ENCODE measurements at places on chromosomes 16 and 17. TPM values are rescaled to one million over a fixed set of nuclear protein-coding genes. Genes with fewer than 3 reads are reported as not detected.

Gene KRTAP9-1
- polyA plus RNA-seq: not detected

DNA sequence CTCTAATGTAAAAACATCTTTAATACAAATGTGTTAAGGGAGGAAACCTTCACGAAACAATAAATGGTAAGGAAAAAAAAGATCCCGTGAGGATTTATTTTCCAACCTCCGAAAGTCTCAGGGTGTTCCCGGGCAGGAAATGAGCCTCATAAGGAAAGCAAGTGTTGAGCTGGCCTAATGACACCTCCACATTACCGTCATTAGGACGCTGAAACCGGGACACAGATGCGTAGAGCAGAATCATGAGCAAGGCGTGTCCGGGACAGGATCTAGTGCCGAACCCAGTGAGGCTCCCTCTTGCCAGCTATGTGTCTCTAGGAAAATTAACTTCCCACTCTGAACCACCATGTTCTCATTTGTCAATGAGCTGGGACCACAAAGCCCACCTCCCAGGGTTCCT is 22.7 kb upstream of the CYTH1 start:
- peaks cover 54% of the 10 kb centered on the region for H3K36me3 ChIP-seq
- DNase-seq: no peak
- H3K4me3 ChIP-seq: no peak overlapping the region
- H3K4me1 ChIP-seq: peaks cover 47% of the 10 kb centered on the region

DNA sequence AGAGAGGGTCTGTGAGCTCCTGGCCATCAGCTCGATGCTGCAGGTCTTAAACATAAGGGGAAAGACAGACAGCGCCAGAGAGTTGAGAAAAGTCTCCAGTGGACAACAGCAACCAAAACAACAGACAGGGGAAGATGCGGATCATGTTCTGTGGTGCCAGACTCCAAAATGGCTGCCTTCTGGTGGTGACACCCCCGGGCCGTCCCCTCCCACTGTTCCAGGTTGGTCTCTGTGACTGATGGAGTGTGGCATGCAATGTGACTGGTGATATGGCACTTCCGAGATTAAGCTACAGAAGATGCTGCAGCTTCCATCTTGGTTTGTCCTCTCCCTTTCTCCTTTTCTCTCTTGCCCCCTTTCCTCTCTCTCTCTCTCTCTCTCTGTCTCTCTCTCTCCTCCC is 40.4 kb upstream of the RBFOX3 start:
- H3K27me3 ChIP-seq: peaks cover 19% of the 10 kb centered on the region
- no peaks in the 10 kb centered on the region for H3K4me1 ChIP-seq
- H3K36me3 ChIP-seq: no peaks in the 10 kb centered on the region
- no peak overlapping the region for H3K4me3 ChIP-seq

GRCh38 chr16:16100631-16101030 is 122.7 kb downstream of the ABCC6 start:
- no peaks in the 10 kb centered on the region for H3K27me3 ChIP-seq
- no peak for DNase-seq
- no peak overlapping the region for H3K27ac ChIP-seq
- H3K36me3 ChIP-seq: peaks cover 39% of the 10 kb centered on the region
- H3K4me1 ChIP-seq: peaks cover 13% of the 10 kb centered on the region

GRCh38 chr17:72394531-72394930 is 273.7 kb downstream of the SOX9 start:
- no peak overlapping the region for H3K4me3 ChIP-seq
- no peak overlapping the region for H3K27ac ChIP-seq
- no peaks in the 10 kb centered on the region for H3K27me3 ChIP-seq
- no peaks in the 10 kb centered on the region for H3K36me3 ChIP-seq

Gene GCGR
- polyA plus RNA-seq: 0.13 TPM

Gene CD300E
- 3.0 TPM for polyA plus RNA-seq

Gene EPX
- polyA plus RNA-seq: 0.26 TPM

DNA sequence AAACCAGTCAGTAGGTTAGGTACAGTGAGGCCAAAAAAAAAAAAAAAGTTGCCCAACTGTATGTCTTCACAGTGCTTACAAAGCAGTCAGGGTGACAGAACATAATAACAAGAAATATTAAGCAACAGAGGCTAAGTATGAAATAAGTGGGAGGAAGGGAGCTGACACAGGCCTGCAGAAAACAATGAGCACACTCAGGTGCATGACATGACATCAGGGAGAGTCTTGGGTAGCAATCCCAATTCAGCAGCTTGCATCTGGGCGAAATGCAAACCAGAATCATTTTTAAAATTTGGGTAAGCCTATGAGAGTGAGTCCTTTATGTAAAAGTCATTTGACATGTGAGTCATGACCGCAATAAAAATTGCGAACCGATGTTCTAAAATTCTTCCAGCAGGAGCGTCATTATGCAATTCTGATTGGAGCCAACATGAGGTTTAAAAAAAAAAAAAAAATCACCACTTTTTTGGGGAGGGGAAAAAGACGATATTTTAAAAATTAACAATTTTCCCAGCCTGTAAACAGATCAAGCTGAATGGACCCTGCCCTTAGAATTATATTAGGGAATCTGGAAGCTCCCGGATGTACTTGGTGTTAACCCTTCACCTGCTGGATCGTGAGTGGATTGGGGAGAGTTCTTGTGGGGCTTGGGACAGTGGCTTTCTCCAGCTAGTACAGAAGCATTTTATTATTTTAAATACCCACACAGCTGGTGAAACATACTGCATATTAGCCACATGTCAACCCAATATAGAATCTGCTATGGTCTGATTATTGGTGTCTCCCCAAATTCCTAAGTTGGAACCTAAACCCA is 127.9 kb downstream of the NPIPB5 start:
- H3K4me1 ChIP-seq: no peaks in the 10 kb centered on the region
- no peak overlapping the region for H3K27ac ChIP-seq
- no peak for DNase-seq
- H3K36me3 ChIP-seq: no peaks in the 10 kb centered on the region
- H3K4me3 ChIP-seq: no peak overlapping the region

DNA sequence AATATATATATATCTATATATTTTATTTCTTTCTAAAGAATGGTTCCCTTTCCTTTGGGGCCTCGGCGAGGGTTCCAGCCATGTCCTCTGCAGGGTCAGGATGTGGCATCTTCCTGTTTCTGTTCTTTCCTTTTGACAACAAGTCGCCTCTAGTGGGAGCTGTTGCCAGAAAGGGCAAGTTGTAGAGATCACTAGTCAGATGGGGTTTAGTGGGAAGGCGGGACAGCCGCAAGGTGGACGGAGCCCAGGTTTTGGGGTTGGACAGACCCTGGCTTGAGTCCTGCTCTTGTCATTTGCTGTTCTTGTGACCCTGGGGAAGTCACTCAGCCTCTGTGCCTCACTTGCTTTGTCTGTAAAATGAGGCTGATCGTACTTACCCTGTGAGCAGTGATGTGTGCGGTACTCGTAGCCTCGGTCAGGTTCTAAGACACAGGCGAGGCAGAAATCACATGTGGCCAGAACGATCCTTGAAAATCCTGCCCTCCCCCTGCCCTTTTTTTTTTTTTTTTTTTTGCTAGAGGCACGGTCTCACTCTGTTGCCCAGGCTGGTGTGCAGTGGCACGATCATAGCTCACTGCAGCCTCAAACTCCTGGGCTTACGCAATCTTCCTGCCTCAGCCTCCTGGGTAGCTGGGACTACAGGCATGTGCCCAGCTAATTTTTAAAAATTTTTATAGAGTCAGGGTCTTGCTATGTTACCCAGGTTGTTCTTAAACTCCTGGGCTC is 80.1 kb downstream of the ABCC6 start:
- peaks cover 92% of the 10 kb centered on the region for H3K36me3 ChIP-seq
- no peaks in the 10 kb centered on the region for H3K27me3 ChIP-seq
- DNase-seq: no peak
- H3K4me1 ChIP-seq: no peaks in the 10 kb centered on the region
- no peak overlapping the region for H3K27ac ChIP-seq
- no peak overlapping the region for H3K4me3 ChIP-seq

- H3K4me3 ChIP-seq: no peak overlapping the region
- no peak overlapping the region for H3K27ac ChIP-seq
- no peak for DNase-seq
- no peaks in the 10 kb centered on the region for H3K4me1 ChIP-seq
- H3K27me3 ChIP-seq: no peaks in the 10 kb centered on the region
Observed at GRCh38 chr16:76164970-76165558, 112.1 kb upstream of the CNTNAP4 start.

GRCh38 chr17:79791735-79792161 is 5.1 kb downstream of the CBX8 start:
- no peak overlapping the region for H3K4me3 ChIP-seq
- H3K4me1 ChIP-seq: peaks cover 56% of the 10 kb centered on the region
- DNase-seq: no peak
- no peak overlapping the region for H3K27ac ChIP-seq
- H3K36me3 ChIP-seq: no peaks in the 10 kb centered on the region
- H3K27me3 ChIP-seq: peaks cover 69% of the 10 kb centered on the region

Gene CLDN9
- 0.16 TPM for polyA plus RNA-seq

DNA sequence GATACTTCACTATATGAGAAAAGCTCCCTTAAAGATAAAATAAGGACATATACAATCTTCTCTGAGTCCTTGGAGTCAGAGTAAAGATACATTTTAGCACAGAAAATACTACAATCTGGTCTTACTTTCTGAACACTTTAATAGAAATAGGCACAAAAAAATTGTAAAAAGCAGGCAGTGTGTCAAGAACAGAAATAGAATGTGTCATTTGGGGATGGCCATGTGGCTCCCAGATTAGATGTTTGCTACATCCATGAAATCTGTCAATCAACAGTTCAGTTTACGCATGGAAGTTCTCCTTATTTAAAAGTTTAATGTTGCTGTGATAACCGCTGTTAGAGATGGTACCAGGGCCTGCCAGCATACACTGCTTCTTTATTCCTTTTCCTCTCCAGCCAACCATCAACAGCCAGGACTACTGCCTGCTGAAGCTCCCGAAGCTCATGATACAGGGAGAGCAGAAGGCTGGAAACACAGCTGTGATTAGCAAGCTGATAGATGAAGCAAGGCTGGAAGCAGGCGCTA is 278.5 kb downstream of the CEP112 start:
- no peak overlapping the region for H3K27ac ChIP-seq
- no peak for DNase-seq
- H3K36me3 ChIP-seq: no peaks in the 10 kb centered on the region
- no peaks in the 10 kb centered on the region for H3K4me1 ChIP-seq
- H3K4me3 ChIP-seq: no peak overlapping the region
- no peaks in the 10 kb centered on the region for H3K27me3 ChIP-seq

DNA sequence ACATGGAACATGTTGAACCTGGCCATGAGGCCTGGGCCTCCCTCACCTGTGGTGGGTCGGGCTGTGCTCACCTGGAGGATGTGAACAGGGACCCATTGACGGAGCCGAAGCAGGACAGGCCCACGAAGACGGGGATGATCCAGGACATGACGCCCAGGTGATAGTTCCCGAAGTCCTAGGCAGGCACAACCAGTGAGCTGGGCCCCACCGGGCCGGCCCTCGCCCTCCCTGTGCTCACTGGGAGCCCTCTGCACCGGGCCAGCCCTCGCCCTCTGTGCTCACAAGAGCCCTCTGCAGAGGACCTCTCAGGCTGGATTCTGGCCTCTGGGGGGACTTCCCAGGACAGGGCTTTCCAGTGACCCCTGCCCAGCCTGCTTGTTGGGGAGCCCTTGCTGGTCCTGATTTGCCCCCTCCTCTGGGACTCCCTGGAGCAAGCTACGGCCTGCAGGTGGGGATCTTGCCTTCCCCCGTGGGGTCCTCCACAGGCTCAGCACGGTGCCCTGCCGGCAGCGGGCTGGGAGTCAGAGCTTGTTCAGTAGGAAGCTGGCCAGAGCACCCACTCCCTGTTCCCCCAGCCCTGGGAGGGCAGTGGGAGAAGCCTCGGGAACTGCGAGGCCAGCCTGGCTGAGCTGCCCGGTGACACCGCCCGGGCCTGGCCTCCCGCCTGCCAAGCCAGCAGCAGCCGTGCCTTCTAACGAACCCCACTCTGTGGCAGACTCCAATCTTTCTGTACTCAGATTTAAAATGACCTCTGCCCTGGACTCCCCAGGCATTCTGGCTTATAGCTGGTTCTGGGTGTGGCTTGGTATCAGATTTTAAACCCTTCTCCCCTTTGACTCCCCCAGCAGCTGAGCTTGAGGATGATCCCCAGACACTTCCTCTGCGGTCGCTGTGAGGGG is 30.4 kb downstream of the SLC7A5 start:
- H3K4me1 ChIP-seq: peaks cover 32% of the 10 kb centered on the region
- H3K27ac ChIP-seq: no peak overlapping the region
- H3K27me3 ChIP-seq: no peaks in the 10 kb centered on the region
- DNase-seq: no peak

Gene KRTAP4-5
- not detected for polyA plus RNA-seq

GRCh38 chr17:9509236-9509816 is 66.3 kb downstream of the STX8 start:
- H3K4me3 ChIP-seq: no peak overlapping the region
- no peak for DNase-seq
- H3K27me3 ChIP-seq: no peaks in the 10 kb centered on the region
- H3K4me1 ChIP-seq: no peaks in the 10 kb centered on the region
- no peak overlapping the region for H3K27ac ChIP-seq
- H3K36me3 ChIP-seq: no peaks in the 10 kb centered on the region

Gene CAVIN1
- 25.3 TPM for polyA plus RNA-seq

GRCh38 chr17:2710803-2711607 is 559 bp downstream of the CLUH start:
- H3K27me3 ChIP-seq: no peaks in the 10 kb centered on the region
- no peak for DNase-seq
- H3K27ac ChIP-seq: peak overlapping the region; percentile 82
- peaks cover 50% of the 10 kb centered on the region for H3K4me1 ChIP-seq

All from spleen (tissue), 13 donors.